ENCODE measurements at places on chromosomes 5 and 9.

GRCh38 chr9:70352356-70352755 is 62.1 kb downstream of the KLF9 start:
- no peak for DNase-seq

GRCh38 chr9:114421147-114421546 is 33.4 kb upstream of the AKNA start:
- no peak for DNase-seq

- DNase-seq, result no peak
Observed at GRCh38 chr5:141491323-141492167, 2.7 kb downstream of the PCDHGC5 start.

- no peak for DNase-seq
Observed at GRCh38 chr5:39774605-39775004, 349.8 kb upstream of the DAB2 start.

- no peak for DNase-seq
Observed at GRCh38 chr9:132161743-132162184, at the start of gene NTNG2. Gene NTNG2 (plus strand): TSS chr9:132162058. CDS start chr9:132166832, 4,774 bp downstream.

GRCh38 chr5:168266016-168266415 is 25.4 kb upstream of the WWC1 start:
- no peak for DNase-seq

DNA sequence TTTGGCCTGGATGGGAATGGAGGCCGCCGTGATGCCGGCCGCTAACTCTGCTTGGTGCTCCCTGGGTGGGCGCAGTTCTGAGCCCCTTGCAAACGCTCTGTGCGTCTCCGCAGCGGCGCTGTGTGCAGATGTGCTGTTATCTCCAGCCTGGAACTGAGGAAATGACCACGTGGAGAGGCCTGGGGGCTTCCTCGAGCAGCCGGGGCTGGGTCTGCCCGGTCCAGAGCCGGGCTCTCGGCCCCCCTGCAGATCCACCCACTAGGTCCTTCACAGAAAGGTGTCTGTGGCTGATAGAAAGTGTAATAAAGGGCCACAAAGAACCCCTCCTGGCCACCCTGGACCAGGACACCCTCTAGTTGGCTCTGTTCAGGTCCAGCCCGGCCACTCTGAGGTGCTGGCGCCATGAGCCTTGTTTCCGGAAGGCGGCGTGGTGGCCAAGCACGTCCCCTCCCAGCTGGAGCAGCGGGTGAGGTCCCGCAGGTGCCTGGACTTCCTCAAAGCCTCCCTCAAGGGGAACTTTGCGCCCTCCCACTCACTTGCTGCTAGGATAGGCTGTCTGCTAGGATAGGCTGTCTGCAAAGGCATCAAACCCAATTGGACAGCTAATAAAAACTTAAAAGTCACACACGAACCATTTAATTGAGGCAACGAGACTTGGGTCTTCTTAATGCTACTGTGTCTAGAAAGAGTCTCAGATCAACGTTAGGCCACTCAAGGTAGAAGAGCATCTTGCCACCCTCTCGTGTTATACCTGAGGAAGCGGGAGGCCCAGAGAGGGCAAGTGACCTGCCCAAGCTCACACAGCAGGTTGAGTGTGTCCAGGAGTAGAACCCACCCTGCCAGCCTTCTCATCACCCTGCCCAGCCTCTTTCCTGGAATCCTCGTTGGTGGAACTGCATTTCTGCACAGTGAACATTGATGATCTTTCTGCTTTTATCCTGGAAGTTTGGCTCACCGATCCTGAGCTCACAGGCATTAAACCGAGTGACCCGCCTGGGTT is 109.3 kb upstream of the FCN2 start:
- peak; percentile 46 for DNase-seq

GRCh38 chr5:171619744-171620143 is 165.9 kb upstream of the SMIM23 start:
- no peak for DNase-seq

DNA sequence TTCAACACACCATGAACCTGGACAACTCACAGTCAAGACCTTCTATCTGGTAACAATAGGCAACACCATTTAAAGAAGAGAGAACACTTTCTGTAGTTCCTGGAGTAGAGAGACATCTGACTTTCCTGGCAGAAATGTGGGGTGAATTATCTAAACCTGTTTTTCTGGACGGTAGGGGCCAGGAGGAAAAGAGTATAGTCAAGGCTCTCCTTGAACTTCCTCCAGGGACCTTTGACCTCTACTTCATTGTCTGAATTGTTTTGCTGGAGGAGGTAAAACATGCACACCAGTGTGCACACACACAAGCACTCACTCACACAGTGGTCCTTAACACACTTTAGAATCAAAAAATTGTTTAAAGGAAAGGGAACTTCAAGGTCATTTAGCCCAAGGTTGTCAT is 13.2 kb downstream of the S100Z start:
- DNase-seq, result no peak

DNA sequence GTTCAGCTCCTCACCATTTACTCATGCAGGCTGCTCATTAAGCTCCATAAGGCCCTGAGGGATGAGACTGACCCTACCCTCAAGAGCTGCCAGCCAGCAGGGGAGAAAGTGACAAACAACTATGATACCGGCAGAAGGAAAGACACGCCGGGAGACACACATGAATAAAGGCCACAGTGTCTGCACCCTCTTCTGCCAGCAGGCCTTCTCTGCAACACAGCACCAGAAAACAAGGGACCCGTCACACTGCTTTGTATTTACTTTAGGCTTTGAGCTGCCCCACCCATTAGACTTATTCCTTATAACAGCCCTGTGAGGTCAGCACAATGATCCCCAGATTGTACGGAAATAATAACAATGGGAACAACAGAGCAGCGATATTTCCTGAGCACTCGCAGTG is 7.2 kb downstream of the GABBR2 start:
- DNase-seq, result no peak

DNA sequence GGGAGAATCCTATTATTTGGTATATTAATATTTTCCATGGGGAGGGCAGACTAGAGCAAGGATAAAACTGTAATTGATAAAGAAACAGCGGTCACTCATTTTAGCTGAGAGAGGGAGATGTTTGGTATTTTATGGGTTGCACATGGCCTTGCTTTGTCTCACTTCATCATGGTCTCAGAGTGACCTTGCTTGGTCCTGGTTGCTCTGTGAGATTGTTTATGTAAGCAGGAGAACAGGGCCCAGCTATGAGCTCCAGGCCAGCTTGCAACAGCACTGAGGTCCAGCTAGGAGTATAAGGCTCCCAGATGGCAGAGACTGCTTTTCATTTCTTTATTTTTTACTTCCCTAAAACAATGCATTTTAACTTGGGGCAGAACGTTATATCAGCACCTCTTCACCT is 50.7 kb downstream of the ZNF622 start:
- no peak for DNase-seq

- no peak for DNase-seq
Observed at GRCh38 chr9:366620-367019, 152.0 kb downstream of the DOCK8 start.

DNA sequence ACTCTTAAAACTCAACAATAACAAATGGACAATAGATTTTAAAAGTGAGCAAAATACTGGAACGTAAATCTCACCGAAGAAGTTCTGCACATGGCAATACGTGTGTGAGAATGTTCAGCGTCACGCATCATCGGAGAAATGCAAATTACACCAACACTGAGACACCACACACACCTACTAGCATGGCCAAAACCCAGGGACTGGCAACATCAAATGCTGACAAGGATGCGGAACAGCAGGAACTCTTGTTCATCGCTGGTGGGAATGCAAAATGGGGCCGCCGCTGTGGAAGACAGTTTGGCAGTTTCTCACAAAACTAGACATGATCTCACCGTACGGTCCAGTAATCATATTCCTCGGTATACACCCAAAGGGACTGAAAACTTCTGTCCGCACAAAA is 21.6 kb upstream of the CLPTM1L start:
- no peak for DNase-seq

DNA sequence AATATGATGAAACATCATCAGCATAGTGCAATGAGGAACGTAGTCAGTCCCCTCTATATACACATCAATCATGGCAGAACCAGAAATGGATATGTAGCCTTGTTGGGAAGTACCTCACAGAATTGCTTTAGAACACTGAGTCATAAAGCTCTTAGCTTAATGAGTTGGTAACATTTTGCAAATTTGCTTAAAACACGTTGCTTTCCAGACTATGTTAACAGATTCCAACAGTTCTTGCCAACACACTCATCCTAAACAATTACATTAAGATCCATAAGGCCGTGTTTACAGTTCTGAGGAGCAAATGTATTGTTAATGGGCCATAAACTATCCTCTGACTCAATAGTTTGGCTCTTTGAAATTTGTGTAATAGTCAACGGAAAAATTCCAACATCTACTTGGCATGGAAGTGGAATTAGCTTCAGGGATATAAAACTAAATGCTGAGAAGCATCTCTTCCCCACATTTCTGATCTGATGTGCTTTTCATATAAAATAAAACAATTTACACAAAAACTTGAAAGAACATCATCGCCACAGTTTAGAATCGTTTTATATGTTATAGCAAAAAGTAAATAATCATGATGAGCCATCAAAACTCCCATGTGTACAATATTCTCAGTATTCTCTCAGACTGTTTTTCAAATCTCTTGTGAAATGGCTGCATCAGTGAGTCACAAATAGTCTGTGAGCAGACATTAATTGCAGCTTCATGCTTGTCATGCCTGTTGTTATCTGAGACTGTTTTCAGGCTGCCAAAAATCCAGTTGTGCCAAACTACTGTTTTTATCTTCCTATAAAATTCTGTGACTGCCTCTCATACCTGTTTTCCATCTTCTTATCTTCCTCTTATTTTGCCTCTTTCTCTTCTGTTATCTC is 291.9 kb downstream of the COX7C start:
- DNase-seq, result no peak

DNA sequence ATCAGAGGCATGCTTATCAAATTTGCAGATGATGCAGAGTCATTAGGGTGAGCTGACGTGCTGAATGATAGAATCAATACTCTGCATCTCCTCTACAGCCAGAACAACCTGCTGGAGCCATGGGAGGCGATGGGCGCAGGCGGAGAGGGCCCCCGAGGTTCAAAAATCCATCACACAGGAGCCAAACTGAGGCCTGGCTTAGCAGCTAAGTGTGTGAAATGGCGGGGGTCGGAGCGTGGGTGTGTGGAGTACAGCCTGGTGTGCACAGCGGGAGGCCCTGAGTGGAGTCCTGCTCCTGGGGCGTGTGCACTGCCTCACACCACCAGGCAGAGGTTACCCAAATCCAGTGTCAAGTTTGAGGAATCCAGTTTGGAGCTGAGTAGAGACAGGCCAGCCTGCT is 73.2 kb downstream of the MVB12B start:
- DNase-seq, result no peak

- DNase-seq, result no peak
Observed at GRCh38 chr5:95876782-95877181, 54.3 kb upstream of the GLRX start.

- DNase-seq, result no peak
Observed at GRCh38 chr5:83015676-83016075, 61.5 kb downstream of the TMEM167A start.

GRCh38 chr5:154190595-154191304 is at the start of gene GALNT10:
Gene GALNT10 (plus strand): TSS chr5:154190733. CDS start chr5:154190867, 134 bp downstream.
- DNase-seq, result peak; percentile 77

GRCh38 chr9:15369238-15369637 is 53.4 kb upstream of the SNAPC3 start:
- DNase-seq, result no peak

GRCh38 chr5:153893817-153894216 is 144.9 kb downstream of the FAM114A2 start:
- DNase-seq, result peak; percentile 91

GRCh38 chr5:72265032-72265877 is 54.8 kb downstream of the MRPS27 start:
- DNase-seq, result no peak

GRCh38 chr5:16578474-16578883 is 38.3 kb downstream of the RETREG1 start:
- DNase-seq, result no peak

GRCh38 chr5:138580001-138580400 is 4.8 kb upstream of the HSPA9 start:
- DNase-seq, result no peak

- no peak for DNase-seq
Observed at GRCh38 chr9:117868594-117868993, 164.4 kb downstream of the TLR4 start.

DNA sequence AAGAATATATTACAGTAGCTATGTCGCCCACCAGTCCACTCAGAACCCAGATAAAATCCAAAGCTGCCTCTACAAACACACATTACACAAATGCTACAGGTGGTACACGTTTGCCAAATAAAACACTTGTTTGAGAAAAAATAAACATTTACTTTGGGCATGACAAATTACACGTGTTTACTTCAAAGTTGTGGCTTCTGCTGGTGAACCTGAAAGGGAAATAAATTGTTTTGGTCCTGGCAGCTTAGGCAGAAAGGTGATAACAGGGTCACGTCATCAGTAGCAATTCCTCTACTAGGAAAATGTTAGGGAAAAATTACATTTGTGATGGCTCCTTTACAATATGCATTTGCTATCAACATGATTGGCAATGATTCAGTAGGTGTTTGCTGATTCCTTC is 497.3 kb upstream of the WWC1 start:
- no peak for DNase-seq

DNA sequence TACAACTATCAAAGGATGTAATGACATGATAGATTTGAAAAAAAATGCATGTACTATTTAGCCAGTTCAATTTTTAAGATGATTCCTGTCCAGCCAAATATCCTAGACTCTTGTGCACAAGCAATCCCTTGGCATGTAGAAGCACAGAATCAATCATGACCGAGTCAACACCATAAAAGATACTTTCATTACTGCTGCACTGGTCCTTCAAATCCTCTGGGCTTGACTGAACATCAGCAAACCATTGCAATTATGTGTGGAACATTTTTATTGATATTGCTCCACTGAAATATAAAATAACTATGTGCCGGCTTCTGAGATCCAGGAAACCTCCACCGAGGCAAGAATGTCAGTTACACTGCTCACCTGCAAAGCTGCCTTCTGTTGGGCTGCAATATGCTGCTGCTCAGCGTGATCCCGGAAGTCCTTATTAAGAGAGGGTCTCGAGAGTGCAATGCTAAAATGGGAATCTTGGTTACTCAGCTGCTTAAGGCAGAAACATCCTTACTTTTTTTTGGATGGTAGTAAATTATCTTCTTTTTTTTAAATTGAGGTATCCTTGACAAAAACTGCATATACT is 28.7 kb downstream of the INIP start:
- DNase-seq, result no peak

GRCh38 chr9:126611592-126612325 is 2.0 kb upstream of the LMX1B start:
- DNase-seq, result peak; percentile 78

GRCh38 chr5:152262667-152263066 is 142.4 kb downstream of the NMUR2 start:
- DNase-seq, result no peak

DNA sequence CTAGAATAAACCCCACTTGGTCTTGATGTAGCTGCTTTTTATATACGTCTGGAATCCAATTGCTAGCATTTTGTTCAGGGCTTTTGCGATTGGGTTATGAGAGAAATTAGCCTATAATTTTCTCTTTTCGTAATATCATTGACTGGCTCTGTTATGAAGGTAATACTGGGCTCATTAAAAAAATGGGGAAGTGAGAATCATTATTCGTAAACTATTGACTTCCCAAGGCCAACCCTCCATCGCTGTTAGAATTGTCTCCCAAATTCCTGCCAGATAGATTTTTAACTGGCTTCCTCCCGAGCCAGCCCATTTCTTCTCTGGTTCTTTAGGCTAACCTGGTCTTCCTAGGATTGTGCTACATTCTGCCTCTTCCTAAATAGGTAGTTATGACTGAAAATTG is 35.9 kb upstream of the GRPEL2 start:
- DNase-seq, result no peak

GRCh38 chr9:121860744-121861143 is 209.3 kb downstream of the DAB2IP start:
- DNase-seq, result no peak

All from hematopoietic multipotent progenitor cell treated with erythropoietin and hydrocortisone succinate and interleukin-3 and kit ligand, for 6 days (in vitro differentiated cells).